ENCODE measurements at places on chromosomes 6 and 20.

DNA sequence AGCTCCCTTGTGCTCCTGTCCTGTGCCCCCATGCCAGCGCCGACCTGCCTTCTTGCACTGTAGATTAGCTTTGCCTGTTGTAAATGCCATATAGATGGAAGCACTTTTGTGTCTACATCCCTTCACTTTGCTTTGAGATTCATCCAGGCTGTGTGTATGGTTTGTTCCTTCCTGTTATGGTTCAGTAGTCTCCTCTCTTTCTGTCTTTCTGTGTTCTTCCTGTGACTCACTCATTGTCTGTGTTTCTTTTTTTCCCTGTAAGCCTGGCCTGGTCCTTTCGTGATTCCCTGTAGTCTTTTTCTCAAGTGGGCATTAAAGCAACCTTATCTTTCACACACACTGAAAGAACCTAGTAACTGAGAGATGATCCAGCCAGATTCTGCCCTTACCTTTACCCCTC is 66.6 kb downstream of the JARID2 start:
- no peak for DNase-seq

DNA sequence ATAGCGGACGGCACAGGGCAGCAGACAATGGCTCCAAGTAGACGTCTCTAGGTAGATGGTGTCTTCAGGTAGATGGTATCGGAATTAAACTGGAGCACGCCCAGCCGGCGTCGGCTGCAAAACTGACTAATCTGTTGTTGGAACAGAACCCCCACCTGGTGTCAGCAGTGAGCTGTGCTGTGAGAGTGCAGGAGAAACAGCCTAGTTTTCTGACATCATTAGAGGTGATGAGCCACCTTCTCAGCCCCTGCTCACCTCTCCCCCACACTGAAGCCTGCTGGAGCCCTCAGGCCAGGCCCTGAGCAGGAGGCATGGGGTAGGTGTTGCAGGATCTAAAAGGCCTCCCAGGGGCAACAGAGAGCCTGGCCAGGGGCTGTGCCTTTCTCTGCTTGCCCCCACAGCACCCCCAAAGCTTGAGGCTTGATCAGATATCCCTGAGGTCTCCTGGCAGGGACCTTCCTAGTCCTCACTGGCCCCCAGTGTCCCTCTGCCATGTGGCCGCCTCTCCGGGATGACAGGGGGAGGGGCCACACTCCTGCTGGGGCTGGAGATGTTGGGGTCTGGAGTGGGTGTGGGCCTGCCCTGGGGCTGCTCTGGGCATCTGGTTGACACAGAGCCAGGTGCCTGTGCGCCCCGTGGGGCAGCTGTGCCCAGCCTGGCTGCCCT is 6.9 kb upstream of the HELZ2 start:
- peak; percentile 48 for DNase-seq

- no peak for DNase-seq
Measured at GRCh38 chr20:53617791-53618489, 24.3 kb upstream of the ZNF217 start.

DNA sequence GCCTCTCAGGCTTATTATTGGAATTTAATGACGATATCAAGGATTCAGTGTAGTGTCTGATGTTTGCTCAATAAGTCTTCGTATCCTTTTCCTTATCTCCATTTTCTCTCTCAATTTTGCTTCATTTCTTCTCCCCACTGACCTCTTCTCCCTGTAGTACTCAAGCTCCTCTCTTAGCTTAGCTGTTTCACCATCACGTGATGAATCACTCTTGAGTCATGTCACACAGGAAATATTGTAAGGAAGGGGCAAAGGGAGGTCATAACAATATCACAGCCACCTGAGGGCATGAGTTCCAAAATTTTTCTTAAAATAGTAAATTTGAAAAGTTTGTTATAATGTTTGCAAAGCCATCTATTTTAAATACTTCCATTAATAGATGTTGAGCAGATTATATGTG is 392.2 kb upstream of the MARCKS start:
- no peak for DNase-seq

GRCh38 chr6:139977887-139978332 is 603.5 kb upstream of the CITED2 start:
- no peak for DNase-seq

GRCh38 chr6:20236909-20237600 is 24.8 kb upstream of the MBOAT1 start:
- no peak for DNase-seq

GRCh38 chr20:32168184-32168910 is 39.2 kb downstream of the PLAGL2 start:
- DNase-seq = no peak

DNA sequence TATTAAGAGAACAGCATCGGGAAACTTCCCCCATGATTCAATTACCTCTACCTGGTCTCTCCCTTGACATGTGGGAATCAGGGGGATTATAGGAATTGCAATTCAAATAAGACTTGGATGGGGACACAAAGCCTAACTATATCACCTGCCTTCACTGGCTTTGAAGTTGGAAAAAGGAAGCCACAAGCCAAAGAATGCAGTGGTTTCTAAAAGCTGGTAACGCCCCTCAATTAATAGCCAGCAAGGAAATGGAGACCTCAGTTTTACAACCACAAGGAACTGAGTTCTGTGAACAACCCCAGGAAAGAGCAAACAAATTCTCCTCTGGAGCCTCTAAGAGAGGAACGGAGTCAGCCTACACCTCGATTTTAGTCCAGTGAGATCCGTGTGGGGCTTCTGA is 244.1 kb downstream of the TFAP2A start:
- no peak for DNase-seq

DNA sequence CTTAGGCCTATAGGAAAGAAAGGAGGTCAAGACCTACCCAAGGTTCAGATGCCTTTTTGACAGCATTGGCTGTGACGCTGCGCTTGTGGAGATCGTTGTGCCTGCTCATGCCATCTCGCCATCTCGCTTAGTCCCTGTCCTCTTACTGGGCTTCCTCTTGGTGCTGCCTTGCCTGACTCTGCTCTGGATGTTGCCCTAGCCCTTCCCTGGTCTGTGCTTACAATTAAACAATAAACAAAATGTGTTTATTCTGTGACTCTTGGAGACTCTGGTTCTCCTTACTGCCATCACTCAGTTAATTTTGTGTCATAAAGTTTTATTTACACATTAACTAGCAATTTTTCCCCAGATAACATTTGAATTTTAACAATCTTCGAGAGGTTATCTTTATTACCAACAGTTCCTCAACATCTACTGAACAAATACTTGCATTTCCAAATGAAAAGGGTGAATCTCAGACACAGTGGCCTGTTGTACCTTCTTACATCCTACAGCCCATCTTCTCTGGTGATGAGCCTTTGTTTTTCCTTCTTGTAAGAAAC is 11.6 kb downstream of the AFDN start:
- no peak for DNase-seq

DNA sequence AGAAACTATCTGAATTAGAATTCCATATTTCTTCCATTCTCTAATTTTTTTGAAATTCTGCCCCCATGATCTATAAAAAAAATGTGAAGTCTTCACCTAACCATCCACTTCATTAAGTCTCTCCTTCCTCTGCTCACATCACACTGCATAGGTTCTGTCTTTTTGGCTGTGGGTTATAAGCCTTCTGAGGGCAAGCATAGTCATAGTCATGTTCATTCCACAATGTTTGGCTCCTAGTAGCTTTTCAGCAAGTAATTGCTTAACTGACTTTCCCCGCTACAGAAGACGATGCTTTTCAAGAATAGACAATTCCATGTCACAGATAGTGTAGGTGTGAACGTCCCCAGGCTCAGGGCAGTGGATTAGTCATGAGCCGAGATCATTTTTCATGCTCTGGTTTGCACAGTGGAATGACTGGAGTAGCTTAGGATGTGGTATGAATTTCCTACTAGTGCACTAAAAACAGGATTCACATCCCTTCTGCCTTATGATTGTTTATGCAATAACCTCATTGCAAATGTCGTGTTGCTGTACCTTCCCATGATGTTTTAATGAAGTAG is 29.1 kb downstream of the WRNIP1 start:
- DNase-seq = no peak

GRCh38 chr6:16224409-16224808 is 14.0 kb upstream of the GMPR start:
- DNase-seq = no peak

- DNase-seq = peak; percentile 84
Measured at GRCh38 chr6:145734486-145735355, 599 bp downstream of the EPM2A start.

GRCh38 chr6:31898383-31899011 is 999 bp upstream of the EHMT2 start:
- DNase-seq = peak; percentile 42

GRCh38 chr6:129709196-129709768 is 695 bp downstream of the ARHGAP18 start:
- DNase-seq = no peak

DNA sequence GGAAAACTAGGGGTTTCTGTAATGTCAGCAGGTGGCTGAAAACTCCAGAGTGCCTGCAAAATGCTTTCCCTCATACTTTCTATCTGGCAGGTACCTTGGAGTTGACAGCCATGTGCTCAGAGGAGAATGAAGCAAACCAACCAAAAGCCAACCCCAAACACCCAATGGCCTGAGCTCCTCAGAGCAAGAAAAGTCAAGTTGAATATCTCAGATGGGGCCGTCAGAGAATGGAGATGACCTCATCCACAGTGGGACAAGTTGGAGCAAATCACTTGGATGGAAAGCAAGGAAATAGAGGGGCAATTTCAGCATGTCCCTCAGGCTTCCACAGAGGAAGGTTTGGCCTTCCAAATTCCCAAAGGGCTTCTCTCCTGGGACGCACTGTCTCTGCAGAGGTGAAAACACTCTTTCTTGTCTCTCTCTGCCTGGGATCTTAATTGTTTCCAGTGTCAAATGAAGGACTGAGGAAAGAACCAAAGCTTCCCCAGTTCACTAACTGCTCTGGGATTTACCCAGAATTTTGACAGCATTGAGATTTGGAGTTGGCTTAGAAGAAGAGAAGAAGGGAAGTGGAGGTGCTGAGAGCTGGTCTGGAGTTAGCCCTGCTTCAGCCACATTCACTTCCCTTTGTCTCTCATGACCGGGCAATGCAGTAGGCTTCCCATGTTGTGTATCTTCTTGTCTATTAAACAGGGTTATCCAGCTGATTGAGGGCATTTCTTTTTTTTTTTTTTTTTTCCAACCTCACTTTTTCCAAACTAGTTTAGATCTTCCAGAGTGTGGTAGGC is 42.2 kb downstream of the PRND start:
- no peak for DNase-seq

GRCh38 chr20:33669873-33670640 is 3.3 kb downstream of the ACTL10 start:
- no peak for DNase-seq

- DNase-seq = no peak
Measured at GRCh38 chr6:138814179-138814834, 18.4 kb downstream of the ECT2L start.

DNA sequence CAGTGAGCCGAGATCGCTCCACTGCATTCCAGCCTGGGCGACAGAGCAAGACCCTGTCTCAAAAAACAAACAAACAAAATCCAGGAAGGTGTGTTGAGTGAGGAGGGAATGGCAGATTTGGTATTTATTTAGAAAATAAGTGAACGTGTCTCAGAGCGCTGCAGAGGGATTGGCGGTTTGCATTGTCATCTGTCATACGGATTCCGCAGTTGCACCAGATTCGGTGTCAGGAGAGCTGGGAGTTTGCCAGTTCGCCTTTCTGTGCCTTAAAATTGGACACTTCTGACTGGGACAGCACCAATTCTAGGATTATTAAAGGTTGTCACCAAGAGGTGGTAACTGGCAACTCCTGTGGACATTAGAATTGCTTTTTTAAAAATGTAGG is 912 bp downstream of the SNRNP48 start:
- peak; percentile 28 for DNase-seq

DNA sequence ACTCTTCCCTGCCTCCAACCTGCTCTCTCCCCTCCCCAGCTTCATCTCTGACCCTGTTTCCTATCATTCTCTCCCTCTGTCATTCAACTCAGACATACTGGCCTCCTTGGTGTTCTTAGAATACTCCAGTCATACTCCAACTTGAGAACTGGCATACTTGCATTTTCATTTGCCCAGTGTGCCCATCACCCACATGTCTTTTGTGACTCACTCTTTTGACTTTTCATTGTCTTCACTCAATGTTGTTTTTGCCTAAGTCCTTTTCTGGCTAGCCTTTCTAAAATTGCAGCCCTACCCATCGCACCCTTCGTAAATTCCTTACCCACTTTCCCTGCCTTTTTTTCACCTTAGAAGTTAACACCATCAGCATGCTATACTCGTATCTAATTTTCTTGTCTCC is 77.0 kb upstream of the CD2AP start:
- DNase-seq = no peak

GRCh38 chr20:8168785-8169288 is 36.8 kb downstream of the PLCB1 start:
- DNase-seq = no peak

- DNase-seq = no peak
Measured at GRCh38 chr6:12717356-12717755, 789 bp downstream of the PHACTR1 start.

- DNase-seq = no peak
Measured at GRCh38 chr20:53513168-53513488, 80.5 kb downstream of the ZNF217 start.

- DNase-seq = no peak
Measured at GRCh38 chr6:116631379-116631990, 15.2 kb downstream of the RSPH4A start.

- no peak for DNase-seq
Measured at GRCh38 chr6:56025795-56026194, 150.4 kb upstream of the BMP5 start.

DNA sequence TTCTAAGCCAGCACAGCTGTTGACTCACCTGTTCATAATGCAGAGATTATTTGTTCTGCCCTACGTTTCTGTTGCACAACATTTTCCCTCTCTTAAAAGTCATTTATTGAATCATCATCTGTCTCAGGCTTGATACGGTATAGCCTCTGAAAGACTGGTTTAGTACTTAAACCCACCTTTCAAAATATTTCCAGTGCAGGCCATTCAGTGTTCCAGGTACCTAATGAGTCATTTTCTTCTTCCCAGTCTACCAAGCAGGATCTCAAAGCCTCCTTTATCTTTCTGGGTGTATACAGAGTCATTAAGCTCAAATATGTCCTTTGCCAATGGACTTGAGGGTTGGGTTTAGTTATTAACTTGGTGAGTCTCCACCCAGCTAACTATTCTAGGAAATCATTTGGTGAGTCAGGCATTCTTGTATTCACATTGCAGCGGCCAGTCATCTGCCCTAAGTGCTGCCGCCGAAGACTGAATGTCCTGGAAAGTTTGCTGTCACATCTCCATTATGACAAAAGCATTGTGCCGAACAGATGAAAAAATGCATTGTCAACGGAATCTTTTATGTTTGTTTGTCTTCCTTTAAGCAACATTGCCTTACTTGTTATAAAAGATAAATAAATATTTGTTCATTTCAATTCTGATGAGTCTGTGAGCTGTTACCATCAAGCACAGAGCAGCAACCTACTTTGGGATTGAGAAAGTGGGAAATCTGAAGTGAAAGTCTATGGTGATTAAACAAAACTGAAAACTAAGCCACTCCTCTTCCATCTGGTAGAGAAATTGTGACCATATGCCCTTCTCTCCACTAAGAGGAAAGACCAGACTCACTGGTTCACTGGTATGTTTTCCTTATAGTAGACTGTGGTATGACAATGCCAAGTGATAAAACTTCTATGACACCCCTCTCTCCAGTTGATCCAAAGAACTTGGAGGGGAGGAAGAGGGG is 14.3 kb upstream of the FAM135A start:
- DNase-seq = no peak
